Gastroesophageal sphincter (tissue), 4 donors: ENCODE measurements at places on chromosomes 2 and 18.

DNA sequence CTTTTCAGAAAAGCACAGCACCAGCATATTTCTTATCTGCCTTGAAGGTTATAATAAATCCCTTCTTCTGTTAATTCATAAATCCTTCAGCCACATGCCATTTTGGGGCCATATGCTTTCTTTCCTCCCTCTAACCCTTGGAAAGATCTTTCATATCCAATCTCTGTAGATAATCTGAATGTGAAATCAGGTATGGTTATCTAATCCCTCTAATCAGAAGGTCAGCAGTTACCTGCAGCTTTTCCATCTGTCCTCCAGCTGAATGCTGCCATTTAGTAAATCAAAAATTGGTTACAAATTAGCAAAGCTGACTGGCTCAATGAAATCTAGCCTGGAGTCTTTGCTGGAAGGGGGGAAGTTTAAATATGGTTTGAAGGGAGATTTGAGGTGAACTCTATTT, 230.5 kb downstream of the PIK3C3 start:
- ATAC-seq: no peak

- no peak for ATAC-seq
Measured at GRCh38 chr2:209534228-209534627, 110.4 kb downstream of the MAP2 start.

DNA sequence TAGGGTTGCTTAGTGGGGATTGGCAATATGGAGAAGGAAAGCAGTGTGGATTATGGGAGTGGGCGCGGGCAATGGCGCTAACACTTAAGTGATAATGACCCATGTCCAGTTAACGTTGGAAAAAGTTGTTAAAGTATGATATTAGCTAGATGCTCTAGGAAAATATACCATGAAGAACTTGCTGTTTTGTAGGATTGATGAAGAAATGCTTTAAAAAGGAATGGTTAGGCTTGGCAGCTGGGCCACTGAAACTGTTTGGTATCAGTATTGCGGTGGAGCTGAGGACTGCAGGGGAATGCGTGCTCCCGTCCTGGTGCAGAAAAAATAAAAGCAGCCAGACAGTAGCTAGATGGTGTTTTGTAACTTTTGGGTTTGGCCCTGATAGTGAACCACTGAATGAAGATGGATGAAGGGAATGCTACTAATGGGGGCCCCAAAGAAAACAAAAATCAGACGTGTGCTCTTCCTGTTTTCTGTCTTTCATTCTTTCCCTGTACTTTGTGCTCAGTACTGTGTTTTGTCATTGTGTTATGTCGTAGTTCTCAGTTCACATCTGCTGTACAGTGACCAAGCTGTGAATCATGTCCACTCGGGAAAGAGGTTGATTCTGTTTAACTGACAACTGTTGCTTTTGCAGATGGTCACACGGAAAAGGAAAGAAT, 999 bp downstream of the INSIG2 start:
- no peak for ATAC-seq

- no peak for ATAC-seq
Measured at GRCh38 chr2:127715778-127716449, 14.6 kb downstream of the SFT2D3 start.

DNA sequence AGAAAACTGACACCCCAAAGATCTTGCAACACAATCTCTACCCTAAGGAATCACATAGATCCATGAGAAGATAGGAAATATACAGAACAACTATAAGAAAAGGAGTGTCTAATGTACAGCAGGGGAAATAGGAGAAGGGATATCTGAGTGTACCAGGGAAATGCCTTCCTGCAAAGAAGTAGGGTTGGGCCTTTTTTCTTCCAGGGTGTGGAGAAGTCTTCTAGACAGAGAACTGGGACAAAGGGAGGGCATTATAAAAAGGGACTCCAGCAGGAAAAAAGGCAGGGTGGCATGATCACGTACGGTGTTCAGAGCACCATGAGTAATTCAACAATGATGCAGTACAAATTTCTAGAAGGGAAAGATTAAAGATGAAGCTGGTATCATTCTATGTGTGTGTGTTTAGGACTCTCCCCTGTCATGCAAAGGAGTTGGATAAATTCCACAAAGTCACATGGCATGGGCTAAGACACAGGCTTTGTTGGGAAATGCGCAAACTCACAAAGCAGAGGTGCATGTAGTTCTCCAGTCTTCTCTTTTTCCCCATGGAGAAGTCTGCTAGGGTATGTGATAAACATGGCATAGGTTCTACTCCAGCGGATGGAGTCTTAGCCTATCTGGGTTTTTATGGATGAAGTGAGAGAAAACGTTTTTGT, 6.7 kb upstream of the SEC11C start:
- no peak for ATAC-seq

DNA sequence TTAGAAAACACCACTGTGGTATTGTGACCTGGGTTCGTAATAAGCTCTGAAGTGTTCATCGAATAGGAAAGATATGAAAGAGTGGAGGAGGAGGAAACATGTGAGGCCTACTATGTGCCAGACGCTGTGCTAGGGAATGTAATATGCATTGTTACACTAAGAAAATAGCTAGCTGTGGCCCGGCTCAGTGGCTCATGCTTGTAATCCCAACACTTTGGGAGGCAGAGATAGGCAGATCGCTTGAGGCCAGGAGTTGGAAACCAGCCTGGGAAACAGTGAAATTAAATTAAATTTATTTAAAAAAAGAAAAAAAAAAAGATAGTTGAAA, 49.2 kb upstream of the ZNF397 start:
- no peak for ATAC-seq

GRCh38 chr2:199433204-199433832, 24.4 kb downstream of the SATB2 start:
- no peak for ATAC-seq

- ATAC-seq: no peak
Measured at GRCh38 chr2:100620481-100620880, 57.7 kb downstream of the PDCL3 start.

DNA sequence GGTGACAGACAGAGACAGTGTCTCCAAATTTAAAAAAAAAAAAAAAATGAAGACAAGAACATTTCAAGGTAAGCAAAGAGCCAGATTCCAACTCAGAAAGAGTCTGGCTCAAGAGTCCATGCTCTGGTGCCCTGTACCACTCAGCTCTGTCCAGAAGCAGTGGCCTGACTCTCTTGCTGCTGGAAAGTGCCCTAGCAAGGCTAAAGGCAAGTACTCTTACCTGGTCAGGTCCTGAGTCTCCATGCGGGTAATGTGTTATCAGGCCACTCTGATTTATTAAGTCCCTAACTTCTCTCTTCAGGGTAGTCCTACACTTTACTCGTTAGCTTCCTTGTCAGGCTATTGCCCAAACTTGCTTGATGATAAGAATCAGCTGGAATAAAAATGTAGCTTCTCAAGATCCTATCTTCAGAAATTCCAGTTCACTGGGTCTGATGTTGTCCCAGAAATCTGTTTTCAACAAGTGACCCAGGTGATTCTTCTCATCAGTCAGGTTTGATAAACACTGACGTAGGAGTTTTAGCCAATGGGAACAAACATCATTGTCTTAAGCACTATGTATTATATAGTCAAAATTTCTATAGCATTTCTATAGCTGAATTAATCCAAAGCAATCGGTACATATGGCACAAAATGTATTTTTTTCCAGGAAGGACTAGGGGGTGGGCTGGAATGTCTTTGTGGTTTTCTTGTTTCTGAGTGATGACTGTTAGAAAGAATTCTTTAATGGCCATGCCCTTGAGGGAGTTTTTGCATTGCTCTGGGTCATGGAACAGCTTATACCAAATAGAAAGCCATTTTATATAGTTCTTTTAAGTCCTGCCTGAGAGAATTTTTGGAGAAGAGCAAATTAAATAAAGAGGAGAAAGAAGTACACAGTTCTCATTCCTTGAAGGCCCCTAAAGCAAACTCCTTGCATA, 139.9 kb upstream of the DNMT3A start:
- ATAC-seq: no peak

DNA sequence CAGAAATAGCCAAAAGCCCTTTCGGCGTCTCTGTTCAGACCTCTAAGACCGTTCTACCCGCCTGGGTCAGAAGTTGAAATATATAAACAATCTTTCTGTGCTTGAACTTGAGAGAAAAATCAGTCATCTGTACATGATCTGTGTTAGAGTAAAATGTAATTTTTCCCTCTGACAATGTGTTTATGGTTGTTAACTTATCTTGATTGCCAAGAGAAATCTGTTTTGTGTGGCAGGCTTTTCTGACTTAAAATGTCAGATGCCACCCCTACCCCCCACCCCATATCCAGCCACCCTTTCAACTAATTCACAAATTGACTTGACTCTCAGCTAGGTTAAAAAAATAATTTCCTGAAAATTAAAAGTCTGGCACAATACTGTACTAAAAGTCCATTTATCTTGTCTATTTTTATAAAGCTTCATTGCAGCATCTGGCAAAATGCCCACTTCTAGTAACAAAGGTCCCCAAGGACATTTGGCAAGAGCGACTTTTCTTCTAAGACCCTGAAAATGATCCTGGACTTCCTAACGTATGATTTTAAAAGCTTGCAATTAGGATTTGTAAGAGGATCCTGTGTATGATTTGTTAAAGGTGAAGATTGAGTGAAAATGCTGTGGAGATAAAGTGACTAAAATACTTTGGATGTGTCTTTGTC, 304.2 kb downstream of the EPHA4 start:
- ATAC-seq: no peak

GRCh38 chr2:5227062-5227699, 465.0 kb upstream of the SOX11 start:
- ATAC-seq: no peak

DNA sequence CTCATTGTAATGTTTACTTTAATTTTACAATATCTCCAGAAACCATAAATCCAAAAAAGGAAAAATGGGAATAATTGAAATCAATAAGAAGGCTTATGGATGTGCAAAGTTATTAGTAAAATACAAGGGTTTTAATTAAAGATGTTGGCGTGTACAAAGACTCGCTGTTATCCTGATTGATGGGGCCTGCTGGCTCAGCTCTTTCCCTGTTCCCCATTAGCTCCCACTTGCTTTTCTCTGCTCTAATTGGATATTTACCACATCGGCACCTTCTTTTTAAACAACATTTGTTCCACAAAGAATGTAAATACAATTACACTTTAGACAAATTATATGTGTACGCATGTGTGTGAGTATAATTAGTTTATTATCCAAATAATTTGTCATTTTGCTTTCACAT, 796.6 kb downstream of the ERBB4 start:
- ATAC-seq: no peak

- ATAC-seq: no peak
Measured at GRCh38 chr2:137168552-137168951, 403.2 kb downstream of the THSD7B start.

GRCh38 chr2:205748639-205749038, 66.3 kb downstream of the NRP2 start:
- peak; percentile 14 for ATAC-seq

GRCh38 chr2:36733215-36733614, 36.7 kb downstream of the VIT start:
- ATAC-seq: no peak

DNA sequence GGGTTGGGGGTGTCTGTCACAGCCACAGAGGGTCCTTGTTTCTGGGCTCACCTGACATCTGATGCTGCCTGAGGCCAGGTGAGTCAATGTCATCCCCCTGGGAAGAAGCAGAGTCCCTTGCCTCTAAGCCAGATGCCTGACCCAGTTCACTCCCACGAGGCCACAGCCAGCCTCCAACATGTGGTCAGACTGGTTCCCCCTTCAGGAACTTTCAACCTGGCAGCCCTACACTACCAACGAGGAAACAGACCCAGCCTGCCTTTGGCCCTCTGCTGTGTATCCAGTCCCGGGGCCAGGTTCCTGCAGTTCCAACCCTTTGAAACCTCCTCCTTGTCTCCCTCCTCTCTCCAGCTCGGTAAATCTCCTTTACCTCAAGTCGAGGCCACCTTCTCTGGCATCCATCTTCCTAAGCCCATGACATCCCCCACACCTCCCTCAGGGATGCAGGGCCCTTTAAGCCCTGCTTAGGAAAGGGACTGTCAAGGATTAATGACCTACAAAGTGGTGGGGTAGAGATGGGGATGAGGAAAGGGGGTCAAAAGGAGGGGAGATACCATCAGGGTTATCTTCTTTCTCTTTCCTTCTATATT, 49.2 kb upstream of the SMAD2 start:
- ATAC-seq: no peak

- no peak for ATAC-seq
Measured at GRCh38 chr18:59839931-59840685, 59.7 kb upstream of the PMAIP1 start.

GRCh38 chr2:227614246-227614645, 394 bp downstream of the SCYGR3 start:
- ATAC-seq: no peak

DNA sequence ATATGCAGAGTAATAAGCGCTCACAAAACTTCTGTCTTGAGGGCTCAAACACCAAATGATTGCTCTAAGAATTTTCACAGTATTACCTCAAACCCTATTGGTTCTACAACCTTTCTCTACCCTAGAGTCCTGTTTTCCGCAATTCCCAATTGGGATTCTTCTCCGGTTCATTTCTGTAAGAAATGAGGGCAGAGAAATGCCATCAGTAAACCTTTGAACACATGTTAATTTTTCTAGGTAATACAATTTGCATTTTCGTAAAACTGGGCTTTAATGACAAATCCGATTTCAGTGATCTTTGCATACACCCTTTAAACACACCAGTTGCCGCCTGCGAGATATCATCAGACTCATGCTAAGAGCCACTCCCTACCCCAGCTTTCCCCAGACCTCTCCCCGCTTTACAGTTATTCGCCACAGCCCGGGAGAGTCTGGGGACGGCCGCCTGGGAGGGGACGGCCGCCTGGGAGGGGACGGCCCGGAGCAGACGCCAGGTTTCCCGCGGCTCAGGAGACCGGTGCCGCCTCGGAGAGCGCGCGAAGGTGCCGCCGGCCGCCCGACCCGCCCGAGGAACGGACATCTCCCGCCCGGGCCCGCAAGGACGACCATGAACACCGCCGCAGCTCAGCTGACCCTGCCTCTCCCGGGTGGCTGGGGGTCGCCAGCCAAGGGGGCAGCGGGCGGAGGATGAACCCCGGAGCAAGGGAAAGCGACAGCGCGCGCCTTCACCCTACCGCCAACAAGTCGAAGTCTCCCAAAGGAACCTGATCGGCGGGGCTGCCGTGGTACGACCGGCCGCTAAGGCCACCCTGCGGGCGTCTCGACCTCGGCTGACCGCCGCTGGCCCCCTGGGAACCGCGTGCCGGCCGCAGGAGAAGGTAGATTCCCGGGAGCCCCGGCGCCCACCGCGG, 463 bp downstream of the SMC6 start:
- peak; percentile 66 for ATAC-seq
